ENCODE measurements at places on chromosomes 1 and 21. TPM values are rescaled to one million over a fixed set of nuclear protein-coding genes. Genes with fewer than 3 reads are reported as not detected.

DNA sequence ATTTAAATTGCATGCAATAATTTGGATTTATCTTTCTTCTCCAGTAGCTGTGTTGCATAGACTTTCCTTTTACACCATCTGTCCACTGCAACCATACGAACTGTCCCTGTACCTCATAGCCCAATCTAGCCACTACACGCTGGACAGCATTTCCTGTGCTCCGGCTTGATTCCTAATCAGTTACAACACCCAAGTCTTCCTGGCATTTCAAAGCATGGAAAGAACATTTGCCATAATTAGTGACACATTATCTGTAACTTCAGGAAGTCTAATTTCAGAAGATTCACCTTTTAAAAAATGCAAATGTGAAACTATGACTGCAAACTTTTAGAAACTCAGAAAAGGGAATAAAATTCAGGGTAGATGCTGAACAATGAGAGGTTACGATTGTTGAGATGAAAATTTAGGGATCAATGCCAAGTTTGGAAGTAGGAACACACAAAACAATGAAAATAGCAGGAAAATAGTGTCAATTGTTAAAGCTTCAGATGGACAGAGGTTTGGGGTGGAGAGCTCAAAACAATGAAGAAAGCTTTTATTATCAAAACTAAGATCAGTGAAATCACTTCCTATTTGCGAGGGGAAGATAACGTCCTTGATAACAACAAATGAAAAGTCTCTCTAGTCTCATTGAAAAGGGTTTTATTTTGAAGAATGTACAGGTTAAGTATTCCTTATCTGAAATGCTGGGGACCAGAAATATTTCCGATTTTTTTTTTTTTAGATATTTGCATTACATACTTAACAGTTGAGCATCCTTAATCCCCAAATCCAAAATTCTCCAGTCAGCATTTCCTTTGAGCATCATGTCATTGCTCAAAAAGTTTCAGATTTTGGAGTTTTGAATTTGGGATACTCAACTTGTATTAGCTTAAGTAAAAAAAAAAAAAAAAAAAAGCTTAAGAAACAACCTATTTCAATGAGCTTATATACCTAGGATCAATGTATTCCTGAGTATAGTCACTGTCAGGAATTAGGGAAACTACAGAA is 107.3 kb downstream of the FNBP1L start:
- DNase-seq = no peak

DNA sequence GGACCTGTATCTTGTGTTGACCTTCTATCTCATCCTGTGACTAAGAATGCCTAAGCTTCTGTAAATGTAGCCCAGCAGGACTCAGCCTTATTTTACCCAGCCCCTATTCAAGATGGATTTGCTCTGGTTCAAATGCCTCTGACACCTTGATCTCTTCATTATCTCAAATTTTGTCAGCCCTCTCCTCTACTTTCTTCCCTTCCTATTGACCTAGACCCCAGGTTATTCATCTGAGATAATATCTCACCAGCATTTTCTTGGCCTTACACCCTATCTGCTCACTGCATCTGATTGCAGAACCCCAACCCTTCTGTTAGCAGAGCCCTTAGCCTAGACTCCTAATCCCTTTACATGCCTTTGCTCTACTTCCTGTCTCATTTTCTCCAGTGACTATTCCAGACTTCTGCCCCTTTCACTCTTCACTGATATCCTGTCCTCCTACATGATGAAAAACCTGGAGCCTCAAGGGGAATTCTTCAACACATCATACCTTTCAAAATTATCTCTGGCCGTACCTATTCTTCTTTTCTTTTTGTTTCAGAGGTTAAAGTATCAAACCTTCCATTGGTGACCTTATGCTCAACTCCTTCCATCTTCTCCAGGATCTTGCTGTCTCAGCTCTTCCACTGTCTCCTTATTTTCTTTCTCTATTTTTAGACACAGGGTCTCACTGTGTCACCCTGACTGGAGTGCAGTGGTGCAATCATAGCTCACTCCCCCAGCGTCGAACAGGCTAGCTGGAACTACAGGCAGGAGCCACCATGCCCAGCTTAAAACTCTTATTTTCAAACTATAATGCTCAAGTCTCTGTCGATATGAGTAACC is 44.9 kb downstream of the WDR64 start:
- DNase-seq = no peak

DNA sequence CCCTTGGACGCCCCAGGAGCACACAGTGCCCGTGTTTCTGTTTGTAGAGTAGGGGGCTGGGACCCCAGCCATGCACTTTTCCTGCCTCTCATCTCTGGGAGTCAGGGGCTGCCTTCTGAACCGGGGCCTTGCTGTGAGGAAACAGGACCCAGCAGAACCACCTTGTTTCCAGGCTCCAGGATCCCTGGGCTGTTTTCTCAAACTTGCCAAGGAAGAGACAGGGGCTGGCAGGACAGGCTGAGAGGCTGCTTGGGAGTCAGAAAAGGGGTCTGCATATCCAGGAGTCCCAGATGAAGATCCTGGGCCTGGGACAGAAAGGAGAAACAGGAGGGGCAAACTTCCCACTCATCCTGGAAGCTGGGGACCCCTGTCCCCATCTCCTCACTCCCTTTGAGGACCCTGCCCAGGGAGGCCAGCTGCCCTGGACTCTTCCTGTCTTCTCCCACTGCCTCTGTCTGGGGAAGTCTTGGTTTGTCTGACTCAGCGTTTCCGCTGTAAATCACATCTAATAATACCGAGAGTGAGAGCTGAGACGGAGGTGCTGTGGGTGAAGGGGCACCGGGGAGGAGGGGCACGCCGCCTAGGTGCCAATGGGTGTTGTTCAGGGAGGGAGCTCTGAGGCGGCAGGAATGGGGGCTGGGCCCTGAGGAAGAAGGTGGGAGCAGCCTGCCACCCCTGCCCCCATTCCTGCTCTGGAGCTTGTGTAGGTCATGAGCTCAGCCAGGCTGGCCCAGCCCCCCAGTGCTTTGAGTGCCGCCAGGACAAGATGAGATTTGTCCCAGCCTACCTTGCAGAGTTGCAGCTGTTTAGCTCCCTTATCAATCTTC is 16.7 kb downstream of the POU3F1 start:
- DNase-seq = peak; percentile 83

DNA sequence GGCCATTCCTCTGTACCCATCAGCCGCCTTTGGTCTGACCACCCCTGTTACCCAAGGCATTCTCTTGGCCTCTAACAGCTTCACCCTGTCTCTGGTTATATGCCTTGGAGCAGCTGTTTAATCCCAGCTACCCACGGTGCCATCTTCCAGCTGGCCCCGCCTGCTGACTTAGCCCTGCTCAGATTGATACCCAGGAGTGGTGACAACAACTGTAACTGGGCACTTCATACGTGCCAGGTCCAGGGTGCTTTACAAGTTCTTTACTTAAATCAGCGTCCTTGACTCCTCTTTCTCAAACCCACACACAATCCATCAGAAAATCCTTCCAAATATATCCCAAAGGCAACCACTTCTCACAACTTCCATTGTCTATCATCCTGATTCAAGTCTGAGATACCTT is 37.2 kb upstream of the HMGB4 start:
- DNase-seq = no peak

GRCh38 chr1:230706020-230706699 is 7.8 kb downstream of the AGT start:
- DNase-seq = no peak

- peak; percentile 19 for DNase-seq
Measured at GRCh38 chr1:2594001-2594640, 7.5 kb downstream of the PRXL2B start.

- DNase-seq = peak; percentile 94
Measured at GRCh38 chr21:35664683-35665082, 395.6 kb downstream of the SETD4 start.

DNA sequence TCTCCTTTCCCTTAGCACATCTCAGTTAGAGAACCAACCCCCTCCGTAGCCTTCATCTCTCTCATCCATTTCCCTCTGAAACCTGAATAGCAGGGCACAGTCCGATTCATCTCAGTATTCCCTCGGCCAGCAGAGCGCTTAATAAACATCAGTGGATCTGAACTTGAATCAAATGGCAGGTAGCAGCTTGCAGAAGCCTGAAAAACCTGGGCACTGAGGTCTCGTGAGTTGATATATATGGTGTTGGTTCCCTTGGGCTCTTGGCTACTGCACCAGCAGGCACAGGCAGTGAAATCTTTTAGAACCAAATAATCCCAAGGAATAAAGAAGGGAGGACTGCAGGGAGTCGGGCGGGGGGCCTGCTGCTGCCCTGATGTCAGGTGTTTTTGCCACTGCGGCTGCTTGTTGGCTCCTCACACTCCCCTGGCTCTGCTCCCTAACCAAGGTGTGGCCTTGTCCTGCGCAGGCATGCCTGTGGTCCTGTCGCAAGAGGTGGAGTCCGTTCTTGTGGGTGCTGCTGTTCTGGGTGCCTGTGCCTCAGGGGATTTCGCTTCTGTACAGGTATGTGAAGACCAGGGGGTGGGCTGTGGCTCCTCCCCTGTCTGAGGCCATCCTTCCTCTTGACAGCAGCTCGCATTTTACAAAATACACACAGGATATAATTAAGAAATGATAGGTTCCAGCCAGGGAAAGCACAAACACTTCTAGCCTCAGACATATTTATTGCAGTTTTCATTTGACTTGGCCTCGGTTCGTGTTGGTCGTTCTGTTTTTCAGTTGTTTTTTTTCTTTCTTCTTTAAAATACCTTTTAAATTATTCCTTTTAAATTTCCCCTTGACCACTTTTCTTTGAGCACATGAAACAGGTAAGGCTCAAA is 140.9 kb upstream of the HOOK1 start:
- no peak for DNase-seq

- DNase-seq = no peak
Measured at GRCh38 chr1:119482517-119483425, 24.2 kb upstream of the HSD3B1 start.

- DNase-seq = no peak
Measured at GRCh38 chr21:34844924-34845238, 176.1 kb downstream of the CLIC6 start.

DNA sequence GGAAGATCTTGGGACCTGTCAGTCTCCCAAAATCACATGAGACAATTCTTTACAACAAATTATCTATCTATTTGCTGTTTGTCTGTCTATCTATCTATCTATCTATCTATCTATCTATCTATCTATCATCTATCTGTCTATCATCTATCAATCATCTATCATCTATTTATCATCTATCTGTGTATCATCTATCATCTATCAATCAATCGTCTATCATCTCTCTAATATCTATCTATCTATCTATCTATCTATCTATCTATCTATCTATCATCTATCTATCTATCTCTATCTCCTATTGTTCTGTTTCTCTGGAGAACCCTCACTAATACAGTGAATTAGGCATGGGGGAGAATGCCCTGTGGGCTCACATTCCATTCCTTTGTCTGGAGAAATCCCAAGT is 73.3 kb upstream of the HMGB4 start:
- no peak for DNase-seq

Gene MIXL1
- not detected for total RNA-seq

Gene TFF2
- 22.9 TPM for total RNA-seq

Gene ANKRD65
- 0.18 TPM for total RNA-seq

Gene KCNE2
- total RNA-seq = not detected

Gene C1orf226
- total RNA-seq = 2.6 TPM

Gene CAPN8
- 5.9 TPM for total RNA-seq

Gene BSND
- total RNA-seq = not detected

All from PC-3 (cell line).